ENCODE measurements at places on chromosomes 6 and 20. TPM values are rescaled to one million over a fixed set of nuclear protein-coding genes. Genes with fewer than 3 reads are reported as not detected.

GRCh38 chr6:41359617-41360313 lies 24.4 kb downstream of the NCR2 start:
- no peak for DNase-seq
- no peak overlapping the region for H3K27ac ChIP-seq
- no peak overlapping the region for H3K4me3 ChIP-seq
- no peaks in the 10 kb centered on the region for H3K36me3 ChIP-seq
- H3K27me3 ChIP-seq: no peaks in the 10 kb centered on the region

DNA sequence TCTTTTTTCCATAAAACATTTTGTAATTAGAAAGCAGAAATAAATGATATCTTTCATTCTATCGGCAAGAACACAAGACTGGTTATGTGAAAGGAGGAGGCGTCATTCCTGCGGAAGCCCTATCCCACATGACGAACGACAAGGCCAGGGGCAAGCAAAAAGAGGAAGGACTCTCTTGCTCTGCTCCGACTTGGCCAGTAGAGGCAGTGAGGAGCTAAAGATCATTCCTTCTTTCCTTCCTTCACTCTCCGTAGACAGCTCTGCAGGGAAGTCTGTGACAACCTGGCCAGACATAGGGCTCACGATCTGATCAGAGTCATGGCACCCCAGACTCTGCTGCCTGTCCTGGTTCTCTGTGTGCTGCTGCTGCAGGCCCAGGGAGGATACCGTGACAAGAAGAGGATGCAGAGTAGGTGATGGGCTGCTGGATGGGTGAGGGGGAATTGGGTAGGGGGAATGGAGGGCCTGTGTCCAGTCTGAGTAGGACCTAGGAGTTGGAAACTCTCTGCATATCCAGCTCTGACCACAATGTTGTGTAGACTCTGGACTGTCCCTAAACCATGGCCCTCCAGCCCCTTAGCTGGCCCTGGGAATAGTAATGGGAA lies at the start of gene WFDC10A:
WFDC10A (plus strand) TSS at position 244 of the 605 bp plus-strand sequence; CDS start at position 319, 75 bp downstream.
- no peak within 1 kb of the TSS for H3K27ac ChIP-seq
- DNase-seq: peak; percentile 54
- H3K36me3 ChIP-seq: no peaks in the 10 kb centered on the region

DNA sequence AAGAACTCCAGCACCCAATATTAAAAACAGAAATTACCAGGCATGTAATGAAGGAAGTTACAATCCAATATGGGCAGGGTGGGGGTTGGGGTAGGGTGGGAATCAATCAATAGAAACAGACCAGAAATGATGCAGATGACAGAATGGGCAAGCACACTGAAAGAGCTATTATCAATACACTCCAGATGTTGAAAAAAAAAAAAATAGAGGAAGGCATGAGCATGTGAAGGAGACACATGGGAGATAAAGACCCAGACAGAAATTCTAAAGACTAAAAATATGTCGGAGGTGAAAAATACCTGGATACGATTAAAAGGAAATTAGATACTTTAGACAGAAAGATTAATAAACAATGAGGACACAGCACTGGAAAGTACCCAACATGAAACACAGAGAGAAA lies 19.1 kb upstream of the ZC3H12D start:
- H3K27ac ChIP-seq: no peak overlapping the region
- no peak overlapping the region for H3K4me3 ChIP-seq
- H3K36me3 ChIP-seq: no peaks in the 10 kb centered on the region
- no peaks in the 10 kb centered on the region for H3K4me1 ChIP-seq

- no peaks in the 10 kb centered on the region for H3K36me3 ChIP-seq
- no peak overlapping the region for H3K27ac ChIP-seq
- H3K4me1 ChIP-seq: no peaks in the 10 kb centered on the region
- DNase-seq: no peak
- no peak overlapping the region for H3K4me3 ChIP-seq
These were observed 128.7 kb downstream of the EYA4 start for GRCh38 chr6:133369773-133370272.

Gene ZNF341
- 6.1 TPM for total RNA-seq

Gene TTPAL
- total RNA-seq: 11.6 TPM

Gene FOXA2
- total RNA-seq: 27.9 TPM

DNA sequence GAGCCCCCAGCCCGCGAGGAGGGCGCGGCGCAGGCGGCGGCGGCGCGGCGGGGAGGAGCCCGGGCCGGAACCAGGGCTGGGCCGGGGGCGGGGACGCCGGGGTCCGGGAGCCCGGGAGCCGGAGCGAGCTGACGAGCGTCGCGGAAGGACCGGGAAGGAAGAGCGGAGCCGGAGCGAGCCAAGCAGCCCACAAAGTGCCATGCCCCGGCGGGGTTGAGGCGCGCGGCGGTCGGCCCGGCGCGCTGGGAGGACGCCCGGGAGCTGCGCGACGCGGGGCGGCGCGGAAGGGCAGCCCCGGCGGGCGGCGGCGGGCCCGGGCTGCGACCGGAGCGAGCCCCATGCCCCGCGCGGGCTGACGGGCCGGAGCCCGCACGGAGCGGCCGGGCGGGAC lies 289 bp downstream of the FOXP4 start:
- DNase-seq: no peak
- peaks cover 3% of the 10 kb centered on the region for H3K4me1 ChIP-seq
- no peaks in the 10 kb centered on the region for H3K36me3 ChIP-seq
- H3K27me3 ChIP-seq: no peaks in the 10 kb centered on the region

DNA sequence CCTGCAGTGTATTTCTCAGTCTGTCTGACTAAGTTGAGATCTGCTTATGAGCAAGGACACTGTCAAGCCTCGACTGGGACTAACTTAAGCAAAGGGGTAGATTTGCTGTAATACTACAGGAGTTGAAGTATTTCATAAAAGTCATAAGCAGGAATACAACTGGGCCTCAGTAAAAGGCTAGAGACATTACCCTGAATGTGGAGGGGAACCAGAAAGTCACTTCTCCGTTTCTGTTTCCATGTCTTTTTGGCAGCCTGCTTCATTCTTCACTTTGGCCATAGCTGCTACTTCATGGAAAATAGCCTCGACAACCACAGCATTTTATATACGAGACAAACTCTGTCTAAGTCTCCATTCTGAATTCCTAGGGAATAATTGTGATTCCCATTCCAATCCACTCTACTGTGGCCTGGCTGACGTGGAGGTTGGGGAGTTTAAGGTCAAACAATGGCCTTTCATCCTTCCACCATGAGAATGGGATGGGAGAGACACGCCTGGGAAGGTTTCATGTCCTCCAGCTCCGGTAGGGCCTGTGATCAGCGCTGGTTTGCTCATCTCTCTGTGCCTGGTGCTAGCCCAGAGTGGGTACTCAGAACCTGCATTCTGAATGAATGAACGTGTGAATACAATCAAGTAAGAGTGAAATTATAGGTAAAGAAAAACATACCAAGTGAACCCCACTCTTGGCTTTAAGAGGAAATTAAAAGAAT lies 37.1 kb upstream of the DUSP22 start:
- no peak overlapping the region for H3K27ac ChIP-seq
- no peaks in the 10 kb centered on the region for H3K36me3 ChIP-seq
- H3K4me1 ChIP-seq: no peaks in the 10 kb centered on the region

Gene SLC22A1
- total RNA-seq: 0.74 TPM

Gene SLC39A7
- 212 TPM for total RNA-seq

DNA sequence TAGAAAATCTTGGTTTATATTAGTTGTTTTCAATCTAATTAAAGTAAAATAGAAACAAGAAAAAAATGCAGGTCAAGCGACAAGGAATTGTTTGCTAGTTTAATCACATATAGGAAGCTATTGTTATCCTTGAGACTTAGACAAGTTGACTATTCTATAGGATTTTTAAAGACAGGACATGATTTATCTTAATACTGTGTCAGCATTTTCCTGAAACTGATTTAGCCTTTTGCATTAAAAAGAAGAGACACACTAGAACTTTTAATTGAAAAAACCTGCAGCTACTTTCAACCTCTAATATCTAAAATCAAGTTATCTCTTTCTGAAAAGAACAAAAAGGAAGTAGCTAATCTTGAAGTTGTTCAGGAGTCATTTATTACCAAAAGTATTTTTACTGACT lies 246.2 kb downstream of the PHF3 start:
- no peaks in the 10 kb centered on the region for H3K4me1 ChIP-seq
- no peak overlapping the region for H3K27ac ChIP-seq
- H3K36me3 ChIP-seq: no peaks in the 10 kb centered on the region
- H3K4me3 ChIP-seq: no peak overlapping the region
- H3K27me3 ChIP-seq: no peaks in the 10 kb centered on the region
- DNase-seq: no peak

DNA sequence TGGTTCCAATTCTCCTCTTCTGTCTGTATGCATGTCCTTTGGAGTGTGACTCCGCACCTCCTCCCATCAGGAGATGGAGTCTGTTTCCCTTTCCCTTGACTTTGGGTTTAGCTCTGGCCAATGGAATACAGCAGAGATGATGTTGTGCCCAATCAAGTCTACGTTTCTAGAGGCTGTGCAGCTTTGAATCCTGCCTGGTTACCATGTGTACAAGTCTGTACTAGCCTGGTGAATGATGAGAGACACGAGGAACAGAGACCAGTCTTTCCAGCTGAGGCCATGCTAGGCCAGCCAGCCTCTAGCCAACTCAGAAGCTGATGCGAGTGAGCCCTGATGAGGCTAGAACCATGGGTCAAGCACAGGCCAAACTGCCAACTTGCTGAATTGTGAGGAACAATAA lies 83.2 kb downstream of the LAMP5 start:
- no peaks in the 10 kb centered on the region for H3K4me1 ChIP-seq
- H3K4me3 ChIP-seq: no peak overlapping the region
- DNase-seq: no peak
- H3K27ac ChIP-seq: no peak overlapping the region
- no peaks in the 10 kb centered on the region for H3K36me3 ChIP-seq
- H3K27me3 ChIP-seq: no peaks in the 10 kb centered on the region

GRCh38 chr20:19835533-19836222 lies 77.6 kb downstream of the RIN2 start:
- H3K36me3 ChIP-seq: no peaks in the 10 kb centered on the region
- no peak for DNase-seq
- H3K27ac ChIP-seq: no peak overlapping the region
- no peak overlapping the region for H3K4me3 ChIP-seq

DNA sequence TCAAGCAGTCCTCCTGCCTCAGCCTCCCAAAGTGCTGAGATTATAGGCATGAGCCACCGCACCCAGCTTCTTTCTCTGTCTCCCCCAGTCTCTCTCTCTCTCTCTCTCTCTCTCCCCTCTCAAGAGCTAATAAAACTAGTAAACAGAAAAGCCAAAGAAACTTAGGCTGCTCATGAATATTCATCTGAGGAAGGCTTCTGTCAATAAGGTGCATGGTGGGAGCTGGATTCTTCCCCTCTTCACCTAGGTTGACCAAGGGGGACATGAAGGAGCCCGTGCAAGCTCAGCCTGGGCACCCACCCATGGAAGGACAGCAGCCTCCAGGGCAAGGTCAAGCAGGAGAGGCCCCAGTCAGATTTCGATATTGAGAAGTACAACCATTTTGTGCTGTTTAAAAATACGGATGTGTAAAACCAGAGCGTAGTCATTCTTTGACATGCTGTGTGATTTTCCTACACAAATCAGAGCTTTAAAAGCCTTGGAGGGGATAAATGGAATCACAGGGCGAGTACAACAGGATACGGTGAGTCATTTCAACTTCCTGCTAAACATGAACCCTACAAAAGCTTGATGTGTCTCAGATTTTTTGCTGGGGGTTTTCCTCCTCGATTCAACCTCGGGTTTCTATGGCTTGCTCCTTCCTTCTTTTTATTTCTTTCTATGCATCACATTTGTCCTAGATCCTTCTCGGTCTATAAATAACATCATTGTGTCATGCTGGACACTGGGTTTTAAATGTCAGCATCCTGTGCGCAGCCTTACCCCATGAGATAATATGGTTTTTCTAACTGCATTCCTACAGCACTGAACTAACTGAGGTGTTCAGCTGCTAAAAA lies 368.9 kb upstream of the JARID2 start:
- peak overlapping the region; percentile 36 for H3K27ac ChIP-seq
- no peaks in the 10 kb centered on the region for H3K27me3 ChIP-seq
- no peaks in the 10 kb centered on the region for H3K4me1 ChIP-seq
- H3K36me3 ChIP-seq: no peaks in the 10 kb centered on the region

- no peaks in the 10 kb centered on the region for H3K27me3 ChIP-seq
- H3K36me3 ChIP-seq: no peaks in the 10 kb centered on the region
- H3K4me1 ChIP-seq: no peaks in the 10 kb centered on the region
- DNase-seq: no peak
These were observed 28.6 kb downstream of the MYLIP start for GRCh38 chr6:16157492-16157891.

Gene AKAP12
- total RNA-seq: 3.9 TPM

Gene ACOT8
- total RNA-seq: 58.5 TPM

Gene PTK7
- total RNA-seq: 15.1 TPM

DNA sequence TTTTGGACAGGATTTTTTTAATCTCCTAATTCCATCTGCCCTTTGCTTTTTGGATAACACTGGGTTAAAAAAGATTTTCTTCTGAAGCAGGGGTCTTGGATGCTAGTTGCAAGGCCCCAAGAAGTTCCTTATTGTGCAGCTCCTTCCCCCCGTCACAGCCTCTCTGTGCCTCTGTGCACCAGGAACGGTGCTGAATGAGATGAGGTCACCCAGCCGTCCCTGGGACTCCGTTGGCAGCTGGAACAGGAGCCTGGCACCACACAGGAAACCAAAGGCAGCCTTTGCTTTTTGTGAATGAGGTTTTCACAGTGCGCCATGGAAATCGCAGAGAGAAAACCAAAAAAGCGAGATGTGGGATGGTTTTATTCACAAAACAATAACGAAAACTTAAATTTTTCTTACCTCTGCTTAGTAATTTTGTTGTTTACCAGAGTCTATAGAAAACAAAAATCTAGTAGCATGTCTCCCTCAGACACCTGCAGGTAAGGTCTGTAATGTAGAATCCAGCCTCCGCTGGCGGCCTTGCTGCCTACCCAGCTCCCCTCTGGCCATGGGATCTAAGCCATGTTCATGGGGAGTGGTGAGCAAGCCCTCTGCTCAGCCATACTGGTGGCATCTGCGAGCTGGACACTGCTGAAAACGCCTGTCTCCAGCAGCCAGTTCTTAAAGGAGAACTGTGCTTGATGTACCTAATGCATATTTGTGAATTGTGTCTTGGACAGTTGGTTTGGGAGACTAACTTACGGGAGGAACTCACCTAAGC lies 40.4 kb upstream of the SYNJ2 start:
- no peak overlapping the region for H3K4me3 ChIP-seq
- no peaks in the 10 kb centered on the region for H3K4me1 ChIP-seq
- no peak overlapping the region for H3K27ac ChIP-seq
- no peak for DNase-seq
- H3K27me3 ChIP-seq: no peaks in the 10 kb centered on the region

Gene EYA4
- total RNA-seq: 0.05 TPM

All from colonic mucosa (tissue), 4 donors.